ENCODE measurements at places on chromosomes 6 and 20.

DNA sequence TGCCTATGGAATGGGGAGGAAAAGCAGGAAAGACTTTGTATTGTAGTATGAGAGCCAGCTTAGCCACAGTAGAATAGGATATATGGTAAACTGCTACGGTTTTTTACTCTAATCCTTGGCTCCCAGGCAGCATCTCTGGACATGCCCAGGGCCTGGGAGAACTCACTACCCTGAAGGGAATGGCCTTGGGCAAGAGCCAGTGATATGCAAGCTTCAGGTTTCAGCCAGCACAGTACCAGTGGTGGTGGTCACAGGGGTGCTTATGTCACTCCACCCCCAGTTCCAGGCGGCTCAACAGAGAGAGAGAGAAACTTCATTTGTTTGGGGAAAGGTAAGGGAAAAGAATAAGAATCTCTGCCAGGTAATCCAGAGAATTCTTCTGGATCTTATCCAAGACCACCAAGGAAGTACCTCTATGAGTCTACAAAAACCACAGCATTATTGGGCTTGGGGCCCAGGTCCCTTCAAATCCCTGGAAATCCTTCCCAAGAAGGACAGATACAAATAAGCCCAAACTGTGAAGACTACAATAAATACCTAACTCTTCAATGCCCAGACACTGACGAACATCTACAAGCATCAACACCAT is 121.2 kb downstream of the THBS2 start:
- no peak for DNase-seq

- DNase-seq: no peak
These were observed 26.5 kb downstream of the PTPRK start for GRCh38 chr6:128493877-128494276.

DNA sequence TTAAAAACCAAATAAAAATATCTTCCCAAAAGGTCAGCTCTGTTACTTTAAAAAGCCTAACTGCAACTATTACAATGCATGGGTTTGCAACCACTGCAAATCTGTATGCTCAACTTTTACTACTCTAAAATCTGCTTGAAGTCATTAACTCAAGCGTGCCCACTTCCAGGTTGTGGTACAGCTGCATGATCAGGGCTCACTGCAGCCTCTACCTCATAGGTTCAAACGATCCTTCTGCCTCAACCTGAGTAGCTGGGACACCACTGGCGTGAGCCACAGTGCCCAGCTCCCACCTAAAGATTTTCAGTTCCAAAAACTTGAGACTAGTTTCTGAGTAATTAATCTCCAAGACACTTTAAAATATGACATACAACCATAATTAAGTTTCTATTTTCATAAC is 8.2 kb downstream of the DIDO1 start:
- DNase-seq: no peak

- no peak for DNase-seq
These were observed 28.1 kb downstream of the RNF24 start for GRCh38 chr20:3987296-3987695.

DNA sequence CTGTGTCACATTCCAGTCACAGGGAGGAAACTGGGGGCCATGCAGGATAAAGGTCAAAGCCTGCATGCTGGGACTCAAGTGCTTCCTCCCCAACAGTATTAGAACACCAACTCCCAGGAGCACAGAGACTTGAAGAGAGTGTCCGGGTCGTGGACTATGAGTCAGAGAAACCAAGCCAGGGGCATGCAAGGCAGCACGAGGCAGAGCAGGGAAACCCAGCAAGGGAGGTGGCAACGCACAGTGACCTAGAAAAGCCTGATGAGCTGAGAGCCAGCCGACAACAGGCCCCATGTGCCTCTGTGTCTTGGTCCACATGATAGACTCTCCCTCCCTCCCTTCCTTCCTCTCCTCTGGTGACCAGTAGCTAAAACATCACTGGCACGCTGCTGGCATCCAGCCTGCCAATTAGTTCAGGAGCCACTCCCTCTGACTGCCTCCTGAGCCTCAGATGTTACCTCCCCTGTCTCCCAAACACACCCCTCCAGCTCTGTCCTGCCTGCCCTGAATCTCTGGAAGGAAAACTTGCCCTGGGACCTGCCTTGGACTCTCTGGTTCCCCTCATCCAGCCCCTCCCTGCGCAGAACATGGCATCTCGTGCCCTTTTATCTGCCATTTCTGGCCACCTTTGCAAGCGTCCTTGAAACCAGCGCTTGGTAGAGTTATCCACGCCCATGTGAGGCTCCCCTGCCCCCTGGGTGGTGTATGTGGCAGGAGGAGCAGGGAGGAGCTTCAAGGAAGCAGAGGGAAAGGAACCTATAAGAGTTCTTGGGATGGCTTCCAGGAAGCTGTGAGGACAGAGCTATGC is 16.2 kb upstream of the RNF39 start:
- DNase-seq: no peak

GRCh38 chr6:48813836-48814235 is 649.2 kb downstream of the MMUT start:
- DNase-seq: no peak

GRCh38 chr20:8764344-8764962 is 304.4 kb upstream of the PLCB4 start:
- no peak for DNase-seq

- no peak for DNase-seq
These were observed 76.7 kb downstream of the RREB1 start for GRCh38 chr6:7184502-7184901.

- no peak for DNase-seq
These were observed 36.3 kb upstream of the TENT5A start for GRCh38 chr6:81788748-81789147.

- DNase-seq: peak; percentile 84
These were observed 108.4 kb upstream of the PRSS16 start for GRCh38 chr6:27138837-27139755.

GRCh38 chr6:131173680-131174079 is 38.4 kb downstream of the AKAP7 start:
- no peak for DNase-seq

DNA sequence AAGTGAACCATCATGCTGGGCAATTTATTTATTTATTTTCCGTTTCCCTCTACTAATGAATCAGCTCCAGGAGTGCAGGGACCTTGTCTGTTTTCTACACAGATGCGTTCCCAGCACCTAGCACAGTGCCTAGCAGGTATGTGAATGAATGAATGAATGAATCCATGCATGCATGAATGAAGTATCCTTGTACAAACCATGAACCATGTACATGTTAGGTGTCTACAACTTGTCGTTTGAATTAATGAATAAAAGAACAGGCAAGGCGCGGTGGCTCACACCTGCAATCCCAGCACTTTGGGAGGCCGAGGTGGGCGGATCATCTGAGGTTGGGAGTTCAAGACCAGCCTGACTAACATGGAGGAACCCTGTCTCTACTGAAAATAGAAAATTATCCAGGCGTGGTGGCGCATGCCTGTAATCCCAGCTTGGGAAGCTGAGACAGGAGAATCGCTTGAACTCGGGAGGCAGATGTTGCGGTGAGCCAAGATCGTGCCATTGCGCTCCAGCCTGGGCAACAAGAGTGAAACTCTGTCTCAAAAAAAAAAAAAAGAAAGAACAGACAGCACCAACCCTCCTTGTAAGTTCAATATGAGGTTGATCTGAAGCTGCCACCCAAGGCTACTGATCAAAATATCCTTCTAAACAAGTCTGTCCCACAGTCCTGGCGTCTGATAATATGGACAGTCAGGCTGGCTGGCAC is 27.3 kb upstream of the SLC9A8 start:
- no peak for DNase-seq

- DNase-seq: no peak
These were observed 44.6 kb upstream of the PXDC1 start for GRCh38 chr6:3795836-3796718.

GRCh38 chr20:8082989-8083388 is 49.1 kb upstream of the PLCB1 start:
- no peak for DNase-seq

- no peak for DNase-seq
These were observed 292.9 kb downstream of the PLCB1 start for GRCh38 chr20:8425016-8425415.

GRCh38 chr6:149984773-149985172 is 21.0 kb downstream of the ULBP1 start:
- DNase-seq: no peak

- DNase-seq: peak; percentile 22
These were observed 10.2 kb downstream of the UBE3D start for GRCh38 chr6:83055366-83055964.

GRCh38 chr20:59662856-59663512 is 58.6 kb downstream of the PHACTR3 start:
- no peak for DNase-seq

DNA sequence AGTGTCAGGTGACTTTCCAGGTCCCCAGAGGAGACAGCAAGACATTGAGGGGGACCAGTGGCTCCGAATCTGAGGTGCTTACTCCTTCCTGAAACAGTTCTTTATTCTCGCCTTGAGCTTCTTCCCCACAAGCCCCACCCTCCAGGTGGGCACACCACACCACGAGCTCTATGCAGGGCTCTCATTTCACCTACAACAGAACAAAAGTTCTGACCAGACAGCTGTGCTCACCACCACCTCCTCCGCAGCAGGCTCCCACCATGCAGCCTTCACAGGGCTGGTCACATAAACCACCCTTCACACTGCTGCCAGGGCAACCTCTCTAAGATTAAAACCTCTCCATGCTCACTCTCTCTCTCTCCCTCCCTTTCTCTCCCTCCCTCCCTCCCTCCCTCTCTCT is 384.5 kb upstream of the ARID1B start:
- no peak for DNase-seq

- DNase-seq: peak; percentile 56
These were observed 10.3 kb upstream of the TULP1 start for GRCh38 chr6:35522660-35523658.

DNA sequence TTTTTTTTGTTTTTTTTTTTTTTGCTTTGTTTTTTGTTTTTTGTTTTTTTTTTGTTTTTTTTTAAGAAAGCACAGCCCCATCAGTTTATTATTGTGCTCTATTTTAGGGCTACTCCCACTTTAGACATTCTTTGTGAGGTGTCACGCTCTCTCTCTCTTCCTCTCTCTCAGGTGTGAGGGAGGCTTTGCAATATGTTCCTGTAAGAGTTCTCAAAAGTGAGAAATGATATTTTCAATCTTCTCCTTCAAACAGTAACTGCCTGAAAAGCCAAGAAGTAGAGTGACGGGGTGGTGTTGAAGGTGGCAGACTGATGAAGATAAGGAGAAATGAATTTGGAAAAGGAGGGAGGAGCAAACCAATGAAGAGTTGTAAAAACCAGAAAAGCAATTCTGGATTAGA is 28.3 kb upstream of the HDAC2 start:
- no peak for DNase-seq

- DNase-seq: no peak
These were observed 14.2 kb downstream of the HINT3 start for GRCh38 chr6:125970760-125971159.

- no peak for DNase-seq
These were observed 43.2 kb upstream of the PNRC1 start for GRCh38 chr6:89037141-89037900.

DNA sequence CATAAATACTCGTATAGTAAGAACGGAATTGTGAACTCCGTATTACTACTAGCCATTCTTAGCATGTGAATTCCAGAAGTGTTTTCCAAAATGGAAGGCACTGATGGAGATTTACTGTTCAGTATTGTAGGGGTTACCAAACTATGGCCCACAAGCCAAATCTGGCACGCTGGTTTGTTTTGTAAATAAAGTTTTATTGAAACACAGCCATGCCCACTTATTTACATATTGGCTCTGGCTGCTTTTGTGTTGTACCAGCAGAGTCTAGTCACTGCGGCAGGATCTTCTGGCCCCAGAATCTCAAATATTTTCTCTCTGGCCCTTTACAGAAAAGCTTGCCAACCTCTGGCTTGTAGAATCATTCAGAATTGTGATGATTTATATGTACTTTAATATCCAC is 44.3 kb upstream of the PRELID3B start:
- DNase-seq: no peak
